ENCODE measurements at places on chromosomes 7 and 10. TPM values are rescaled to one million over a fixed set of nuclear protein-coding genes. Genes with fewer than 3 reads are reported as not detected.
A peak's percentile ranks its signal among the peaks of the same experiment; 100 is the strongest.

DNA sequence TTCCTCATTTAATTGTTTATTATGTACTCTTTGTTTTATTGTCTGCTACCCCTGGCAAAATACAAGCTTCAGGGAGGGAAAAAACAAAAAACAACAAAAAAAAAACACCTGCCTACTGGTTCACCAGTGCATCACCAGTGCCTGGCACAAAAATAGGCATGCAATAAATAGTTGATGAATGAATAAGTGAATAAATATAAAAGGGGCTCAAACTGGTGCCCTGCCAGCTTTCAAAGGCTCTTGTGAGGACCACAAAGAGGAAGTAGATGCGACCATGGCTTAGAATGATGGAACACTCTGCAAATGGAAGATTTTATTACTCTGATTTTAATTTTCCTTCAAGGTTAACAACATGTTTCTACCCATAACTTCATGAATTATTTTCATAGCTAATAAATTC lies 213.0 kb upstream of the INHBA start:
- DNase-seq, result no peak

DNA sequence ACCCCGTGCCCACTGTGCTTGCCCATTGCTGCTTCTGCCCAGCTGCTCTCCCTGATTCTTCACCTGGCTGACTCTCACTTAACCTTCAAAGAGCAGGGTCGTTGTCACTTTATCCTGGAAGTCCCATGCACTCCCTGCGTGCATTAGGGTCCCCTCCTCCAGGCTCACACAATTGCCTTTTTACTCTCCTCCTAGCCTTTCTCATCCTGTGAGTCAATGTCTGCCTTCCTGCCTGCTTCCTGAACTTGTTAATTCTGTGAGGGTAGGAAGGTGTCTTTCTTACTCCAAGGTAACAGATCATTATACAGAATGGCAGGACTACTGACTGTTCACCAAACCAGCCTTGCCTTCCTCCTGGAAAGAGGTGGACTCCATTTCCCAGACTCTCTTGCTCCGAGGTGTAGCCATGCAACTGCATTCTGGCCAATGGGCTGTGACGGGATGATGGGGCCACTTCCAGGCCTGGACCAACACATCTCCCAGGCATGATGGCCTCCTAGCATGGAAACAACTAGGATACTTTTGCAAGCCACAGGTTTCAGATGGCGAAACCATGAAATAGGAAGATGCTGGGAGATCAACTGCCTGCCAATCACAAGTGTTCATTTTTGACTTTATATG lies 54.7 kb downstream of the ARHGAP22 start:
- DNase-seq, result no peak

DNA sequence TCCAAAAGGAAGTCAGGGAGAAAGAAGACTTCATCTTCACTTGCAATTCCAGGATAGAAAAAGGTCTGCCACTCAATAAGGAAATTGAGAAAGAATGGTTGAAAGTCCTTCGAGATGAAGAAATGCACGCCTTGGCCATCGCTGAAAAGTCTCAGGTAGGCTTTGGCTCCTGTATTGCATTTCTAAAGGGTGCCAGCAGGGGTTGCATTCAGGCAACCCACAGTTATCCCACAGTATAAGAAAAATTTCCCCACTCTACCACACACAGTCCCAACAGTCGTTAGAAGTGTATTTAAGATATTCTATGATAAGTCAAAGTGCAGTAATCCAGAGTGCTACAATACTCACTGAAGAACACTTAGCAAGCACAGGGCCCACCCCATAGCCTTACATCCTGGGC lies 93.4 kb upstream of the FGL2 start:
- DNase-seq, result no peak

DNA sequence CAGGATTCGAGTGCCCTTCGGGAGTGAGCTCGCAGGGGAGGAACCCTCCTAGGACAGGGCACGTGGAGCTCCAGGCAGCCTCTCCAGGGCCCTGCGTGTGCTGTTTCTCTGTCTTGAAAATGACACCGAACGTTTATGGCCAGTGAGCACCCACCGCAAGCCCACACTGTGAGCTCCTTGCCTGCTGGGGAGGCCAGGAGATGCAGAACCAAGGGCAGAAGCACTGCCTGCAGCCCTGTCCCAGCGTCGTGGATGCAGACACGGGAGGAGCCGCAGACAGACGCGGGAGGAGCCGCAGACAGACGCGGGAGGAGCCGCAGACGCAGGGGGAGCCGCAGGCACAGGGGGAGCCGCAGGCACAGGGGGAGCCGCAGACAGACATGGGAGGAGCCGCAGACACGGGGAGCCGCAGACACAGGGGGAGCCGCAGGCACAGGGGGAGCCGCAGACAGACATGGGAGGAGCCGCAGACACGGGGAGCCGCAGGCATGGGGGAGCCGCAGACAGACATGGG lies 314.4 kb downstream of the PTPRN2 start:
- no peak for DNase-seq

DNA sequence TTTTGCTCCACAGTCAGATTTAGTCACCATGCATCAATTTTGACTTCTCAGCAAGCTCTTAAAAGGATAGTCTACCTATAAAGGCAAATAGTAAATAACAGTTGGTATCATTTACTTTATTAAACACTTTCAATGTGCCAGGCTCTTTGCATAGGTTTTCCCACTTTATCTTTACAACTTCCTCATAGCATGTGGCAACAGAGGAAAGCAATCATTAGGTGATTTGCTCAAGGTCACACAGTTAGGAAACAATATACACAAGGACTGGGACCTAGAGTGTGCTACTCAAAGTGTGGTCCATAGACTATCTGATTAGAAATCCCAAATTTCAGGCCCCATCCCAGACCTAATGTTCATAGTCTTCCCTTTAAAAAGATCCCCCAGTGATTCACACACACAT lies 212.3 kb downstream of the MTERF1 start:
- no peak for DNase-seq

DNA sequence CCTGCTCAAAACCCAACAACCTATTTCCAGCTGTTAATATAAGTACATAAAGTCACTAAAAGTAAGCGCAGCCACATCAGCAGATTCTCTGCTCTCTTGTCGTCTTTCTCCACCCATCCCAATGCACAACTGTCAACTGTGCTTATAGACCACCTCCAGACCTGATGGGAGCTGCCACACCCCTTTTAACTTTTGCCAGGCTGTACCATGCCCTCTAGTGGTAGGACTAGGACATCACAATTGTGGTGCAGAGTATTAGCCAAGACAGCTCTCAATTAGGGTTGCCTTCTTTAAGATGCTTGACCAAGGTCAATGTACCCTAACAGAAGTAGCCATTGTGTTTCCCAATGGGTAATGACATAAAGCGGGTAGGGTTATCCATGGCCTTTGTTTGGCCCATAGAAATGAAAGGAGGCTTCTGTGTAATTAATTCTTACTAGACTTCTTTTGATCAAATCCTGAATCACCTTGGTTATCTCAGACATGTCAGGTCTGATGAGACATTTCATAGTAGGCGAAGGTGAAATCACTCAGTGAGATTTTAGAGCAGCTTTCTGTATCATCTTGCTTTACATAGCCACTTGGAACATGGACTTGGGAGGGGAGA lies 68.1 kb downstream of the SCRN1 start:
- DNase-seq, result peak; percentile 68

DNA sequence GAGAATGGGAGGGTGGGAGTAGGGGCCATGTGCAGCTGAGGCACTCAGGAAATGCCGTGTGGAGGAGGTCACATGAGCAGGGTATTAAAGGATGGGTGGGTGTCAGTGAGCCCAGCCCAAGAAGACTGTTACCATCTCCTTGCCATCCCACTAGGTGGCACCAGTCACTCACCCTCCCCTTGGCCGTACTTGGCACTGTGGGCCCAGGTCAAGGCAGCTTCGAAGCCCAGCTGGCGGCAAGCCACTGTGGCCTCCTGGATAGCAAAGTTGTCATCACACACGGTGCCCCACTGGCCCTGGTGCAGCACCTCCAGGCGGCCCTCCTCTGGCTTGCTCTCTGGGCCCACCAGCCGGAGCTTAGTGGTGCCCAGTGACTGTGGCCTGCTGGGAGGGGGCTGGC lies 5.4 kb downstream of the LOXL4 start:
- peak; percentile 49 for DNase-seq

- no peak for DNase-seq
These were observed 172.3 kb upstream of the ADO start for GRCh38 chr10:62632071-62632809.

DNA sequence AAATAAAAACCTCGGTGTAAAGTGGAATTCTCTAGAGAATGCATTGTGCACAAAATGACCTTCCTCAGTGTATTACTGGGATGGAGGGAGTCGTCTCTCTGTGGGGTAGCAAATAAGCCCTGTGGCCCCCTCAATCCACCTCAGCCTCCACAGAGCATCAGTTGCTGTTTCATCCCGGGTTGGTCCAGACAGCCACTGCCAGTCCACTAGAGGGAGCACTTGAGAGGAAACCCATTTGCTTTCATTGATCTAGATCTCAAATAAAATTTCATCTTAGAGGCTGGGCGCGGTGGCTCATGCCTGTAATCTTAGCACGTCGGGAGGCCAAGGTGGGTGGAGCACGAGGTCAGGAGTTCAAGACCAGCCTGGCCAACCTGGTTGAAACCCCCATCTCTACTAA lies 1128.7 kb downstream of the CNTNAP2 start:
- no peak for DNase-seq

GRCh38 chr7:34162027-34162565 lies 256.8 kb downstream of the BMPER start:
- DNase-seq, result no peak

- no peak for DNase-seq
These were observed 23.8 kb downstream of the CXCL12 start for GRCh38 chr10:44361109-44361508.

DNA sequence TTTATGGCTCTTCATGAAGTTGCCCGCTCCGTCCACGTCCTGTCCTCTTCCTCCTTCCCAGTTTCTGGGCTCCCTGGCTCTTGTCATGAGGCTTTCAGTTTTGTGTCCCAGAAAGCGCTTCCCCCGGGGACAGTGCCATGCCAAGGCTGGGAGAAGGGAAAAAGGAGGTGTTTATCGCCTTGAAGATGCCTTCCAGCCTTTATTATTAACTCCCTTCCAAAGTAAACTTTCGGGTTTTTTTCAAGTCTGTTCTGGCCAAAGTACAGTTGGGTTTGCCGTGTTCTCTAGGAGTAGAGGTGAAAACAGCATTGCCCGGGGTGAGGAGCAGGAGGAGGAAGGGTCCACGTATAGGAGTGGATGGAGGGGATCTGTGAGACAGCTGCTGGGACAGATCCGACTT lies 117.2 kb downstream of the CUX1 start:
- no peak for DNase-seq

DNA sequence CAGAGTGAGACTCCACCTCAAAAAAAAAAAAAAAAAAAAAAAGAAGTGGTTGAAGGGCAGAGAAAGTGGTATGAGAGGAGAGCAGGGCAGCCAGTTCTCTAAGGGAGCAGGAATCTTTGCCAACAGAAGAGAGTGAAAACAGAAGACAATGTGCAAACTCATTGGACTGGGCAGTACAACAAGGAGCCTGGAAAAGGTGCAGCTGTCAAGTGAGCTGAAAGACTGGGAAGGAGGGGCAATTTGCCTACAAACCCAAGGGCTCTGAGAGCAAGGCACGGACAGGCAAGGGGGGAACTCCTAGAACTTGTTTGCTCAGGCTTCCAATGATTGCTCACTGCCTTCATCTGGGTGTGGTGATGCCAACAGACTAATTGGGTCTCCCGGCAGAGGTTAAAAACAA lies 9.5 kb downstream of the ACTR1A start:
- no peak for DNase-seq

DNA sequence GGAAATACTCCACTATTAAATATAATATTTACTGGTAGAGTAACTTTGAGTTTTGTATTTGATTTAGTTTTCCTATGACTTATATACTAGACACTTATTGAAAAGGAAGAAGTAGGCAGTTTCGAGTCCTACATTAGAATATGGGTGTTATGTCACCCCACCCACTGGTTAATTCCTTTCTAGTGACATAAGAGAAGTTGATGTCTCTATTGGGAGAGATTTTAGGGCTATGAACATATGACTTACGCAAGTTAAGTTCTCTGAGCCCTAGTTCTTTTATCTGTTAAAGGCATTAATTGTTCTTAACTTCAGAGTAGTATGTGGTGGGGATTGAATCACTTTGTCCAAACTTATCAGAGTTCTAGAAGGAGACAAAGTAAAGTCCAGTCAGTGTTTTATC lies 30.5 kb downstream of the CPED1 start:
- DNase-seq, result no peak

- no peak for DNase-seq
These were observed 22.3 kb upstream of the PITRM1 start for GRCh38 chr10:3194871-3195270.

DNA sequence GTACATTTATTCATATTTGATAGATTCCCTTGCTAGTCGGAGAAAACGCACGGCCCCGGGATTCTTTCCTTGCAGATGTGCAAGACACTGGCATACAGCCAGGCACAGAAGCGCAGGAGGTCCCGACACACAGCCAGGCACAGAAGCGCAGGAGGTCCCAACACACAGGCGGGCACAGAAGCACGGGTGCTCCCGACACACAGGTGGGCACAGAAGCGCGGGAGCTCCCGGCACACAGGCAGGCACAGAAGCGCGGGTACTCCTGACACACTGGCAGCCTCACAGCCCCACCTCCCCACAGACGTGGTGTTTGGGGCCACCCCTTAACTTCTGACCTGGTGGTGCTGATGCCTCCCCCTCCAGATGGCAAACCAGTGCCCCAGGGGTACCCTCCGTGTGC lies 237.3 kb downstream of the ZMYND11 start:
- DNase-seq, result no peak

- DNase-seq, result peak; percentile 84
These were observed 144.7 kb downstream of the PFKFB3 start for GRCh38 chr10:6347391-6347951.

DNA sequence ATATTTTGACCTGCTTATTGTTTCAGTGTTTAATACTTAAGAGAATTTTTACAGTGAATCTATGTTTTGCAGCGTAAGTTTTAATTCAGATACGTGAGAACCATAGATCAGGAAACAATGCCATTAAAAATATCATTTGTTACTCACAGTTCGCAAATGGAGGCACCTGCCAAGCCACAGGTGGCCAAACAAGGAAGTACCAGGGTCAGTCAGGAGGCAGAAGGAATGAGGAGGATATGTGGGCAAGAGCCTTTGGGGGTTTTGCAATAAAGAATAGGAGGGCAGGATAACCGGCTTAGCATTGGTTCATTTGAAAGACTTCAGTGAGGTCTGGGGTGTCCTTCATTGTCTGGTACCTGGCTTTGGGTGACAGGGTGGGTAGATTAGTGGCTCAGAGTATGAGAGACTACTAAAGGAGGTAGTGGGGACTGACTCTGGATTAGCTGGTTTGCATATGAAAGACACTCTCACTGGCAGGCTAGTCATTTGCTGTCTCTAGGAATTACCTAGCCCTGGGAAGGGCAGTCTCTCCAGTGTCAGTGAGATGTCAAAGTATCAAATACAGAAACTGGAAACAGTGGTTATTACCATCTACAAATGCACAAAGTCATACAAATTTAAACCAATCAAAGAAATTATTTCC lies 132.2 kb upstream of the CAV2 start:
- no peak for DNase-seq

DNA sequence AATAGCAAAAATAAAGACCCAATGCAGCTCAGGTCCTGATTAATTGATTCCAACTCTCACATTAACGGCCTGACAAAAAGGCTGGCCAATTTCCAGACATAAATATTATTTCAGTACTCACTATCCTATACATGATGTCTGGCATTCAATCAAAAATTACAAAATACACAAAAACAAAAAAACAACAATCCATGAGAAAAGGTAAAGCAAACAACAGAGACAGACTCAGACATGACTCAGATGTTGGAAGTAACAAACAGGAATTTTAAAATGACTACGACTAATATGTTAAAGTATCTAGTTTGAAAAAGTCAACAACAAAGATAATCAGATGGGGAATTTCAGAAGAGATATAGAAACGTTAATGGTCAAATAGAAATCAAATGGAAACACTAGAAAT lies 152.8 kb downstream of the AMPH start:
- no peak for DNase-seq

Gene SFRP4
- total RNA-seq, result 0.10 TPM

Gene RAPGEF5
- 3.6 TPM for total RNA-seq

Gene LRRD1
- not detected for total RNA-seq
